Right cardiac atrium (tissue), 5 donors: ENCODE measurements at places on chromosomes 5 and 9. TPM values are rescaled to one million over a fixed set of nuclear protein-coding genes. Genes with fewer than 3 reads are reported as not detected.

The NOL6 gene
- polyA plus RNA-seq: 13.5 TPM

- DNase-seq: no peak
Observed at GRCh38 chr9:100575765-100576386, 2.0 kb upstream of the CAVIN4 start.

DNA sequence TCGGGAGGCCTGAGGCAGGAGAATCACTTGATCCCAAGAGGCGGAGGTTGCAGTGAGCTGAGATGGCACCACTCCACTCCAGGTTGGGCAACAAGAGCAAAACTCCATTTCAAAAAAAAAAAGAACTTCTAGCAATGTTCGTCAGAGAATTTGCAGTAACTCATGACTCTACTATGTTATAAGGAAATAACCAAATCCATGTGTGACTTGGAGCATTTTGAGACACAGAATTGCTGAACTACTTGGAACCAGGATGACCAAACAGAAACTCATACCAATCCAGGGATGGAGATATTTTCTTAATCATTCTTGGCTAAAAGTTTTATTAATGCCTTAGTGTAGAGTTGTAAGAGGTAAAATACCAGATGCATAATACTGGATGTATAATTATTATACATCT lies 99.9 kb upstream of the BNC2 start:
- DNase-seq: no peak

The GRIA1 gene
- 0.20 TPM for polyA plus RNA-seq

DNA sequence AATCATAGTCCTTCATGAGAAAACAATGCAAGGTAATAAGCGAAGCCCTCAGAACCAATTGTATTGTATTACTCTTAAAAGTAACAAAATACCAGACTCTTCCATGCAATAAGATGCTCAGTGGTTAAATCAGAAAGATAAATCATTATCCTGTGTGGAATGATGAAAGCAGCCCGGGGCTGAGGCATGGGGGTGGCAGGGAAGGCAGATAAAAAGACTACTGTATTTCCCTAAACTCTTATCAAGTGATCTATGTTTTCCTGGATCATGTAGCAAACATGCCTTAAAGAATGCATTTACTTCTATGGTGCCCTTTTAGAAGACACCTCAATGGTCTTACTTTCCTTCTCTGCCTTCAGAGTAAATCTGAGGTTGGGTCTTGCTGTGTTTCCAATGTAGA lies 105.6 kb upstream of the DAPK1 start:
- no peak for DNase-seq
